Activated CD4-positive, alpha-beta T cell treated with anti-CD3 and anti-CD28 coated beads for 24 hours (primary cell): ENCODE measurements at places on chromosomes 3 and 15.

DNA sequence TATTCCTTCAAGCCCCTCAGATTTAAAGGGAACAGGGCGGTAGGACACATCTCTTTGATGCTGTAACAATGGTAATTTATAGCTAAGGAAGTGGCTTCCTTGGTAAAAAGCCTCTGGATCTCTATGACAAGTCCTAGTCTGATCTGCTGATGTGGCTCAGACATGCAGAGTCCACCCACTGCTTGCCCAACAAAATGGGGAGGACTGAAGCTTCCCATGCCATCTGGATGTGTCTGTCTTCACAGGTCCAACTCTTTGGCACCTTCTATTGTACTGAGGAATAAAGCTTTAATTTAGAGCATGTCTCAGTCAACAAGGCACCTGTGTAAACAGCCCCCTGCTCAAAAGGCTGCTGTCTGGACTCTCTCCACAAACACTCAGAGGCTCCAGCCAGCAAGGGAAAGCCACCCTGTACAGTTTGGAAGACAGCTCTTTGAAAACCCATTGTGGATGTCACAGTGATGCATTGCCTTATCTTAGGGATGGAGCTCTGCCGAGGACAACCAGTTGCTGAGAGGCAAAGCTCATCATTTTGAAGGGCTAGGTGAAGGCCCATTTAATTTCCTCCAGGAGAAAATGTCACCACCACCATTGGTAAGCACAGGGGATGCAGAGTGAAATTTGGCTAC, 348.6 kb upstream of the GRM7 start:
- no peak for DNase-seq

DNA sequence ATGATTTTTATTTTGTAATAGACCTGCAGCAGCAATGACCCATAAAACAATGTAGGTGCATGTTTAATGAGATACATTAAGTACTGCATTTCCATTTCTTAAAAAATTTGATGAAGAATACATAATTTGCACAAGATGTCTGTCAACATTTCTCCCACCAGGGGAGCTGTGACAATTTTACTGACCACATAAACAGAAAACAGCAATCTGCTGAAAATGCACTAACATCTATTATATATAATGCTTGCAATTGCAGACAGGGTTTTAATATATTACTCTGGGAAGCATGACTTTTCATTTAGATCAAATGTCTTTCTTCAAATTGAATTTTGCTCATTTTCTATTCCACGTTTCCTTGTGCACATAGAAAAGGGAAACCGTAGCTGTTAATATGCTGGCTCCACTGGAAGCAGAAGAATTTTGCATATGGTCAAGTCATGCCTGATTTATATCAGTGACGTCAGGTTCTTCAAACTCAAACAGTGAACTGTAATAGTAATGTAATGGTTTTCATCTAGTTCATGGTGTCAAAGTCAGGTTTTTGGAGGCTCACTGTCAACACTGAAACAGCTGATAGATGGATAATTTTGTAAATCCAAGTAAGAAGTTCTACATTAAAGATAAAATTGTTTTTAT, 79.8 kb upstream of the IGF1R start:
- no peak for DNase-seq

DNA sequence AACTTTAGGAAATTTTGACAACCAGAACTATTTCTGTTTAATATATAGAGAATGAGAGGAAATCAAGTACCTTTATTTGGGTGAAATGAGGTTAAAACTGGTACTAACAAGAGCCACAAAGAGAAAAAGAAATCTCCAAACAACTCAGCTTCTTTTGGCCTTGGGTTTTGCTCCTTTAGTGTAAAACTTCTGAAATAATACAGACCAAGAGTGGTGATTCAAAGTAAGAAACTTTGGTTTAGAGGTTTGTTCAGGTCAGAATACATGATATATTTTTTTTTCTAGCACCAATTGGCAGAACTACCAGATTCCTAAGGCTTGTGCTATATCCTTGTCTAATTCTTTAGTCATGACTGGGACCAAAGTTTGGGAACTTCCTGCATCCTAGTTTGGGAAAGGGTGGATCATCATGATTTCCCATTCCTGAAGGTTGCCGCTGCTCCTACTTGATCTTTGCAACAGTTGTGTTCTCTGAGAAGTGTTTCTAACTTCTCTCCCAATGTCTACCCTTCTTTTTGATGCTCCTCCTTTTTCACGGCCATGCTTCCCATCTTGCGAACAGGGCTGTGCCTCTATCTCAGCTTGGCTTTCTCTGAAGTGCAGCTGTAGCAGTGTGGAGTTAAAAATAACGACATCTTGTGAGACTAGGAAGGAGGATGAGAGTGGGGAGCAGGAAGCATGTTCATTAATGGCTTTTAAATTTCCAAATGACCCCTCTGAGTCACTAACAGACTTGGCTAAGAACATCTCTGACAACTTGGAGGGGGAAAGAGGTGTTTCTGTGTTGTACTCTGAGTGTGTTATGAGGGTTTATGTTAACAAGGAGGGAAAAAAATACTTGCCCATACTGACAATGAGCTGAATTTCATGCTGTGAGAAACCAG, 87.7 kb downstream of the KCNAB1 start:
- no peak for DNase-seq

GRCh38 chr3:141240286-141240685, 8.7 kb downstream of the PXYLP1 start:
- no peak for DNase-seq
